ENCODE measurements at places on chromosomes 16 and 17. TPM values are rescaled to one million over a fixed set of nuclear protein-coding genes. Genes with fewer than 3 reads are reported as not detected.

The PMM2 gene
- 38.9 TPM for total RNA-seq

DNA sequence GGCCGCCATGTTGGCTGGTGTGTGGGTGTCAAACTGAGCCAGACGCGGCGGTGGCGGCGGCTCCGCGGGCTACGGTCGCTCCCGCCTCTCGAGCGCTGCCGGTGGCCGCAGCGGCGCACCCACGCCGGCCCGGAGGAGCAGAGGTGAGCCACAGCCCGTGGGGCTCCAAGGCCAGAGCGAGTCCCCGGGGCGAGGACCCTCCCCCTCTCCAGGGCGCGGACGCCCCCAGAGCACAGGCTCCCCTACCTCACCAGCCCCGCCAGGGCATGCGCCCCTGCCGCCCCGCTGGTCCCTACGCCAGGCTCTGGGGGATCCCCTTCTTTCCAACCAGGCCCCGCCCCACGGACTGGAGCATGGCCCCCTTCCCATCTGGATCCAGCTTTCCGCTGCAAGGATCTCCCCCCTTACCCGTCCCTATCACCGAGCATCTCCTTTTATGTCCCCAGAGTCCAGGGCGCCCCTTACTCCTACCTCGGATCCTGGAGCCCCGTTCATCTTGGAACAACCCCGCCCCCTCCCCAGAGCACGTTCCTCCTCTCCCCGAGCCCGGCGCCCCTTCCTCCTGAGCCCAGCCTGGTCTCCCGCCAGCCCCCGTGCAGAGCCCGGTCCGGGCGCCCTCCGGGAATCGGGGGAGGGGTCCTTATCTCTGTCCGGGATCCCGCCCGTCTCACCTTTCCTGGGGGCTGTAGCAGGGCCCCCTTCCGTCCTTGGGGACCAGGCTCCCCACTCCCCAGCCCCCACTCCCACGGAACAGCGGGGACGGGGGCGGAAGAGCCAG, 412 bp downstream of the EPN2 start:
- H3K4me3 ChIP-seq: peak overlapping the region; percentile 72
- H3K4me1 ChIP-seq: peaks cover 4% of the 10 kb centered on the region
- H3K27ac ChIP-seq: no peak overlapping the region
- H3K36me3 ChIP-seq: no peaks in the 10 kb centered on the region

DNA sequence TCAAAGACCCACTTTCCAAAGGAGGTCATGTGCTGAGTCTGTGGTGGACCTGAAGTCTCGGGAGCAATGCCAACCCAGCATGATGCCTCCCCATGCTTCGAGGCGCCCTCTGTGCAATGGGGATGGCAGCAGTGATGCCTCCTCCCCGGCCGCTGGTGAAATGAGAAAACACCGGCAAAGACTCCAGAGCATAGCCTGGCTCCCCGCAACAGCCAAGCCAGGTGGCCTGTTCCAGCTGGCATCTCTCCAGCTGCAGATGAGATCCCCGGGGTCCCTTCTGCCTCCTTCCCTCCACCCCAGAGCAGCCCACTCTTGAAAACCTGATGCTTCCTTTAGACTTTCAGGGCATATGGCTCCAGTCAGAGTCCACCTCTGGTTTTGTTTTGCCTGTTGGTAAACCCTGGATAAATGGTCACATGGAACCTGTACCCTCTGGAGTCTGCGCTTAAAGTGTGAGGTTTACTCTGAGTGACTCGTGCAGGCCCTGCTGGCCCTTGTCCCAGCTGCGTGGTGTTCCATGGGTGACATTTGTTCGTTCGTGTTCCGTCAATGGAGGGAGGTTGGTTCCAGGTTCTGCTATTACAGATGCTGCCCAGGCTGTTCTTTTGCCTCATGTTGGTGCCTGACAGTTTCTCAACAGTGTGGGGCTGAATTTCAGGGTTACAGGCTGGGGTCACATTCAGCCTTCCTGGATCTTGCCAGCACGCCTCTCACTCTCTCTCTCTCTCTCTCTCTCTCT, 181.8 kb upstream of the CIBAR2 start:
- peaks cover 2% of the 10 kb centered on the region for H3K27me3 ChIP-seq
- no peak for DNase-seq
- H3K4me3 ChIP-seq: no peak overlapping the region
- no peaks in the 10 kb centered on the region for H3K36me3 ChIP-seq

- no peaks in the 10 kb centered on the region for H3K27me3 ChIP-seq
- no peak overlapping the region for H3K27ac ChIP-seq
- no peak overlapping the region for H3K4me3 ChIP-seq
- DNase-seq: no peak
These were observed 329.6 kb downstream of the SNX29 start for GRCh38 chr16:12305847-12306801.

DNA sequence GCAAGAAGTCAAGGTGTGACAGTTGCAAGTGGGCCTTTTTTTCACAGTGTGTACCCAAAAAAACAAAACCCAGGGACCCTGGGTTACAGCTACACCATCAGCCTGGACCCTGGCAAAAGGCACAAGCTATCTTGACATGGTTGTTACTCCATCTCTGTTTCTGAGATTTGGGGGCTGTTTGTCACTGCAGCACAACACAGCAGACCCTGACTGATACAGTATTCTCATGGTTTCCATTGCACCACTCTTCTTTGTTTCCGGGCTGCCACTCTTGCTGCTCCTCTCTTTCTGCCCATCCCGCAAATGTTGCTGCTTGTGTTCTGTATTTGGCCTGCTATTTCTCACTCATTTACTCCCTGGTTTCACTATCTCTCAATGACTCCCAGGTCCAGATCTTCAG, 55.2 kb downstream of the C16orf78 start:
- no peak overlapping the region for H3K27ac ChIP-seq
- H3K27me3 ChIP-seq: peaks cover 1% of the 10 kb centered on the region
- H3K36me3 ChIP-seq: no peaks in the 10 kb centered on the region
- DNase-seq: no peak
- H3K4me3 ChIP-seq: no peak overlapping the region
- H3K4me1 ChIP-seq: no peaks in the 10 kb centered on the region

DNA sequence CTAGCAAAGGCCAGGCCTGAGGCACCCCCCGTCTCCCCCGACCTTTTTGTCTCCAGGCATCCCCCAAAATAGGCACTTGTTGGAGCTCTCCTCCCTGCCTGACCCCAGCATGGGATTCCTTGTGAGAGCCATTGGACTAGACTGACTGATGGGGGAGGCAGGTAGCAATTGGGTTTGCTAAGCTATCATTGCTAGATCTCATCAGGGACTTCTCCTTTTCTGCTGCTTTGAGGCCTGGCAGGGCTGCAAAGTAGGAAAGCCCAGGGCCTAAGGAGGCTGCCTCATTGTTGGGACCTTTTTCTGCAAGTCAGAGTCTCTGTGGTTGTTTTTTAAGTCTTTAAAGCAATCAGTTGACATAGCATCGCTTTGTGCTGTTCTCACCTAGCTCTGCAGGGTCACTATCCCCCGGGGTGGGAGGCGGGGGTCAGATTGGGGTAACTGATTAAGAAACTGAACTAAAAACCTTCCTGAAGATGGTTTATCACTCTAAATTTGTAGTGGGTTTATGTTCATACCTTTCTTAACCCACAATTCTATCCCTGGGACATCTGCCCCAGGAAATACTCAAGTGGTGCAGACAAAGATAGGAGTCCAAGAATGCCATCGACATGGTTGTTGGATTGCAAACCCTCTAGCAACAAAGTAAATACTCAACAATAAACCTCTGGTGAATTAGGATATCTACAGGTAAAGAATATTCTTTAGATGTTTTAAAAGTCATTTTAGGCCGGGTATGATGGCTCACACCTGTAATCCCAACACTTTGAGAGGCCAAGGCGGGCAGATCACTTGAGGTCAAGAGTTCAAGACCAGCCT, 28.0 kb downstream of the LLGL2 start:
- H3K27ac ChIP-seq: no peak overlapping the region
- H3K4me1 ChIP-seq: peaks cover 2% of the 10 kb centered on the region
- no peak for DNase-seq
- H3K4me3 ChIP-seq: no peak overlapping the region
- no peaks in the 10 kb centered on the region for H3K27me3 ChIP-seq

GRCh38 chr16:85615014-85615851, 2.1 kb downstream of the GSE1 start:
- peaks cover 17% of the 10 kb centered on the region for H3K27me3 ChIP-seq
- H3K27ac ChIP-seq: no peak overlapping the region
- peaks cover 39% of the 10 kb centered on the region for H3K4me1 ChIP-seq
- H3K4me3 ChIP-seq: peak overlapping the region; percentile 60

DNA sequence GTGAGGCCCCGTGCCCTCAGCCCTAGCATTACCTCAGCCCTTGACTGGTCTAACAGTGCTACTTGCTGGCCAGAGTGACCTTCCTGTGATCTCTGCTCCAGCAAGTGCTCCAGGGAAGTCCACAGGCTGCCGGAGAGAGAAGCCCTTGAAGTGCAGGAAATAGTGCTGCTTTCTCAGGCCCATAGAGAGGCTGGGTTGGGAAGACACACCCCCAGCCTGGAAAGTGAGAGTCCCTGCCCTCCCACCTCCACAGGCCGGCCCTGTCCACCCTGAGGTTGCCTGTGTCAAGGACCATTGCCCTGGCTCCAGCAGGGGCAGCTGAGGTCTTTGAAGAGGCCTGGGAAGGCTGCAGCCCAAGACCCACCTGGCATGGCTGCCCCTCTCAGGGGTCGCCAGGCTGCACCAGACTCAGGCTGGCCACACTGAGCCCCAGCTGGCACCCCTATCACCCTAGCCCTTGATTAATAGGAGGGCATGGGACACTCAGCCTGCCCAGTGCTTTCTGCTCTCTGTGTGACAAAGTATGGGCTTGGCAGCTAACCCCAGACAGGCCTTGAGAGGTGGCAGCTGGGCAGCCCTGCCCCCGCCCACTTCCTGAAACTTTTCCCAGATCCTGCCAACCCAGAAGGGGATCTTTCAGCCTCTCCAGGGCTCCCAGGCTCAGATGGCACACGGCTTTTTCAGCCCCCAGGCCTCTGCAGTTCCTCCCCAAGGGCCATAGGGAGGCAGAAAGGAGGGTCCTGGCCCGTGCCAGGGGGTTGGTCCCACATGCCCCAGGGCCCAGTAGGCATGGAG, 21.7 kb downstream of the ATP6V0D1 start:
- no peak overlapping the region for H3K4me3 ChIP-seq
- H3K27me3 ChIP-seq: no peaks in the 10 kb centered on the region
- no peaks in the 10 kb centered on the region for H3K36me3 ChIP-seq
- peaks cover 14% of the 10 kb centered on the region for H3K4me1 ChIP-seq
- H3K27ac ChIP-seq: no peak overlapping the region

GRCh38 chr17:1022278-1023024, 25.5 kb downstream of the TIMM22 start:
- H3K27ac ChIP-seq: no peak overlapping the region
- DNase-seq: no peak
- H3K27me3 ChIP-seq: no peaks in the 10 kb centered on the region
- H3K36me3 ChIP-seq: peaks cover 5% of the 10 kb centered on the region
- no peaks in the 10 kb centered on the region for H3K4me1 ChIP-seq

GRCh38 chr17:40447806-40448205, 4.6 kb downstream of the IGFBP4 start:
- peaks cover 64% of the 10 kb centered on the region for H3K4me1 ChIP-seq
- H3K27me3 ChIP-seq: peaks cover 5% of the 10 kb centered on the region
- peak overlapping the region; percentile 0 for H3K27ac ChIP-seq

- H3K36me3 ChIP-seq: no peaks in the 10 kb centered on the region
- H3K4me3 ChIP-seq: no peak overlapping the region
- no peaks in the 10 kb centered on the region for H3K27me3 ChIP-seq
- H3K27ac ChIP-seq: no peak overlapping the region
These were observed 13.9 kb downstream of the MMP2 start for GRCh38 chr16:55492756-55493380.

DNA sequence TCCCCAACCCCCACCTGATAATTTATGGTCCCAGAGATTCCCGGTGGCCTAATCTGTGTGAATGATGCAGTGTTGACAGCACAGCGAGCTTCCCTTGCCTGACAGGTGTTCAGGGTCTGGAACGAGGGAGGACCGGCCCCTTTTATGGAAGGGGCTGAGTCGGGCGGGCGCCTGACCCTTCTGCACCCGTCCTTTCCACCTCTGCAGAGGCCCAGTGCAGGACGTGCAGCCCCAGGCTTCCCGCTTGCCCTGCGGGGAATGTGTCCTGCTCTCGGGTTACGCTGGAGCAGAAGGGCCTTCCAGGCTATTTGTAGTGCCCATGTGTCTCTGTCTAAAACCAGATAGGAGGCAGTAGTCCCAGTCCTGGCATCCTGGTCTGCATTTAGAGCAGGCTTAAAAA, 16.2 kb downstream of the SMTNL2 start:
- no peaks in the 10 kb centered on the region for H3K36me3 ChIP-seq
- no peak overlapping the region for H3K4me3 ChIP-seq
- DNase-seq: no peak
- H3K27ac ChIP-seq: no peak overlapping the region
- H3K27me3 ChIP-seq: no peaks in the 10 kb centered on the region

DNA sequence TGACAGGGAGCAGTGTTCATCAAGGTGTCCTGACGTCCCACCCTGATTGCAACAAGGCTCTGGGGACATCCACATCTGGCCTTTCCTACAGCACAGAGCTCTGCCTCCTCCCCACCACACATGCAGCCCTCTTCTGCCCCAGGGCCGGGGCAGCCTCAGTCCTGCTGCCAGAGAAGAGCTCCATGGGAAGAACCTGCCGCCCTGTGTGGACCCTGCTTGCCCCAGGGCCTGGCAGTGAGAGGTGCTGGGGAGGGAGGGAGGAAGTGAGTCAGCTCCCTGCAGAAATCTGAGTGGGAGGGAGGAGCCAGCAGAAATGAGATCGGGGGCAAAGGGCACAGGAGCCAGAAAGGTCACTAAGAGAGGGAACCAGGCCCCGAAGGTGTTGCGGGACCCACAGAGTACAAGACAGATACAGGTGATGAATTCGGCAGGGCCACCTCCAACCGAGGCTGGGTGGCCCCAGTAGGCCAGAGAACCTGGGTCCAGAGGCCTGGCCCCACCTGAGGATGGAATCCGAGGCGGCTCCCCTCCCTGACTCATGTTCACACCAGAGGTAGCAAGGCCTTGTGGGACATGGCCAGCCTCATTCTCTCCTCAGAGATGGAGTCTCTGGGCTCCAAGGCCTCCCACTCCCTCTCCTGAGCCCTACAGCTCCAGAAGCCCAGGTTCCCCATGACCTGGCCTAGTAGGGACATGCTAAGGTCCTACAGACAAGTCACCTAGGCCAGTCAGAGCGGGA, 24.8 kb downstream of the MYO18A start:
- H3K27ac ChIP-seq: peak overlapping the region; percentile 90
- peak; percentile 64 for DNase-seq
- H3K27me3 ChIP-seq: no peaks in the 10 kb centered on the region
- H3K4me3 ChIP-seq: peak overlapping the region; percentile 12

DNA sequence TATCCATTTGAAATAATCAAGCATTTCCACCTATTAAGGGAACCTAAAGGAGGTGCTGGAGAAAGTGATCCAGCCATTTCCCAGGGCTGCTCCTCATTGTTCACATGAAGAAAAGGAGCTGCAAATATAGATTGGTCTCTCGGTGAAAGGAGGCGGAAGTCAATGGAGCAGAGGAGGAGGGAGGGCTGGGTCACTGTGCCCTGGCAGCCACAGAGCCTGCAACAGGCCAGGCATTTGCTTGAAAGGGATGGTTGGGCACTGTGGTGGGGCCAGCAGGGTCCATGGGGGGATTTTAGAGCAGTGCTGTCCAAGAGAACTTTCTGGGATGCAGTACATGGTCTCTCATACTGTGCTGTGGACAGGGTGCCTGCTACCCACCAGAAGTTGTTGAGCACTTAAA, 173.2 kb downstream of the CYLD start:
- H3K27me3 ChIP-seq: peaks cover 6% of the 10 kb centered on the region
- H3K27ac ChIP-seq: no peak overlapping the region
- no peaks in the 10 kb centered on the region for H3K36me3 ChIP-seq
- no peak for DNase-seq

- no peaks in the 10 kb centered on the region for H3K27me3 ChIP-seq
- no peak overlapping the region for H3K4me3 ChIP-seq
- no peaks in the 10 kb centered on the region for H3K4me1 ChIP-seq
These were observed 298.1 kb upstream of the N4BP1 start for GRCh38 chr16:48907906-48908634.

- H3K4me1 ChIP-seq: peaks cover 5% of the 10 kb centered on the region
- DNase-seq: no peak
These were observed 5.1 kb upstream of the MEIOB start for GRCh38 chr16:1877089-1877488.
